ENCODE measurements at places on chromosomes 6 and 20.

DNA sequence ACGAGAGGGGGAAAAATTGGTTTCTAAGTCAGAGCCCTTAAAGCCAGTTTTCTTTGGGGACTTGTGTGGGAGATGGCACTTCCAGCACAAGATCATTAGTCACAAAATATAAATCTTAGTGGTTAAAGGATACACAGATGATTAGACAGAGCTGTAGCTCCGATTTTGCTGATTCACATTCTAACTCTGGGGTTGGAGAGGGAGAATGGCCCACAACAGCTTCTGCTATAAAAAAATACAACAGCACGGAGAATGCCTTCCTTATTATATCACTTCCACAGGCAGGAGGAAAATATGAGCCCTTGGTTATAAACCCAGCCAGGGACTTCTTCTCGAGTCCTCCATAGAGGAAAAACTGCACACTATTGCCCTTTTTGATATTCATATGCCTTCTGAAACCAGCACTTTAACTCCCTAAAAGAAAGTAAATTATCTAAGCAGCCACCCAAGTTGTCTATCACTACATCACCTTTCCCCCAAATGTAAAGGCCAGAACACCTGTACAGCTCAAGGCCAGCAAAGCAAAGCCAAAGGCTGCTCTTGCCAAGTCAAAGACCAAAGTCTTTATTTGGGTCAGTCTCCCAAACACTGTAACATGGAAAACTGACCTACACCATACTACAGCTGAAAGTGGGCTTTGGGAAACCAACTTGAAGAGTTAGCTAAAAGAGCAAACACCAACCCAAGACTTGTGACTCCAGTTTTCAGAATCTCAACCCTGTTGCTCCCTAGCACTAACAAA is 10.4 kb downstream of the MRPL14 start:
- no peak for DNase-seq

GRCh38 chr6:166435574-166435973 is 52.8 kb upstream of the MPC1 start:
- no peak for DNase-seq

DNA sequence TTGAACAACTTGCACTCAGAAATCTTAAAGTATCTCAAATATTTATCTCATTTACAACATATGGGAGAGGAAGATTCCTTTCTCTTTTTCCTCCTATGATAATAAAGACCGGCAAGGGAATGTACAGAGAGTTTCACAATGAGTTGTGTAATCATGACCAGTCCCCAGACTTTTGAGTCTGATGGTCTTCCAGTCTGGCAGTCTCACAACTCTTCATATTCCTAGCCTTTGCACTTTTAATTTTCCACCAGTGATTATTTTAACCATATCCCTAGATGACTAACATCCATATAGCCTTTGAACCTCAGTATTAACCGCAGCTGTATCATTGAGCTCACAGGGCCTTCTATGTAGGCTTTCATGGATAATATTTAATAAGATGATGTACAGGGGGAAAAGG is 278.5 kb downstream of the KHDC1L start:
- no peak for DNase-seq

DNA sequence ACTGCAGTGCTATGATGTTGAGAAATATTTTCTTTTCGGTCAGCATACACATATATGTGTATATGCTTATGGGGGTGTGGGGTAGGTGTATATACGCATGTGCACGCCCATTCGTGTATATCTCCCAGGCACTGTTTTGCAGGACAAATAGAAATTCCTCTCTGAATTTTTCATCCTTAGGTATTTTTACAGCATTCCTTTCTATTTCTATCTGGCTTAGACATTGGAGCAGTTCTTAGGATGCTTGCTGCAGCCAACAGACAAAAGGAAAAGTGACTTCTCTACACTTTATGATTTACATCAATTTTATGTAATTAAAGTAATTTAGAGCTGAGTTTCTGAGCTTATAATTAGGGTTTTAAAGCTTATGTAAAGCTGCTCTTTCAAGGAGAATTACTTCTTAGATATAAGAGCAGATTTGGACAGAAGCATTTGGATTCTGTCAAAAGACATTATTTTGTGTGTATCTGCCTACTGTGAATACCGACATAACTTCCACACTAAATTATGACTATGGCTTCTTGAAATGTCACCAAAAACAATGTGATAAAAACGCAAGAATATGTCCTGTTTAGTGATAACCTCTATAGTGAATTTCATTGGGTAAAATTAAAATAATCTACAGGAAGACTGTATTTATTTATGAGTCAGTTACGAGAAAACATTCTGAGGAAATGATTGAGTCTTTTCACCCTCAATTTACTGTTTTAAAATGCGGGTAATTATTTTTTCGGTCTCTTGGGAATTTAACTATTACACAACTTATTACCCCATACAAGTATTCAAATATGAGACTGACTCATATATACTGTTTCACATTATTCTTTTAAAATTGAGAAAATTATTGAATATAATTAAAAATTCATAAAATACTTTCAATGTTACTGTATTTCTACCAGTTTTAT is 21.3 kb upstream of the CEP43 start:
- DNase-seq, result no peak

GRCh38 chr20:57078116-57078515 is 188.3 kb downstream of the BMP7 start:
- DNase-seq, result no peak

DNA sequence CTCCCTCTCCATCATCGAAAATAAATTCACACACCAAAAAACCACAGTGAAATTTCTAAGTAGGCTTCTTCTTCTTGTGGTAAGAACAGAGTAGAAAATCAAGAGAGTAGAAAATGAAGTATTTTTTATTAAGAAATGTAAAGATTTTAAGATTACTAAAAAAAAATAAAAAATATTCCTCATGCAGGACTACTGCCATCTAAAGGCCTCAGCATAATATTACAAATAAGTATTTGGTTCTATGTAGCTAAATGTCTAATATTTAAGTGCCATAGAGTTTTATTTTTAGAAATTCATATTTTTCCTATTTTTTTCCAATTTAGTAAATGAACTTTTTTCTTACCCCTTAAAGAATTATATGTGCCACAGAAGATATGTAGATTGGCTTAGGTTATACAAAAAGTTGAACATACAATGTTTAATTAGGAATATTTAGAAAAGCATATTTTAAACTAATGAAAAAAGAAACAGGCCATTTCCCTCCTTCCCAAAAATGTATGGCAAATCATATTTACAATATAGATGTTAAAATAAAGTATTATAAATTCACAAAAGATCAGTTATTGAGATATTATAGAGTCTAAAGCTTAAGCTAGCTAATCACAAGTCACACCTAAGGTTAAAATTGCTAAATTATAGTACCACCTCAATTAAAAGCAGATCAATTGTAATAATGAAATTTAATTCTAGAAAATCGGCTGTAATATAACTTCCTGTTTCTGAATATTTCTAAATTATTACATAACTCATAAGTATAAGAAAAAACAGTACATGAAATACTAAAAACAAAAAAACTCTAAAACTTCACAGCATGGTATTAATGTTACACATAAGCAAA is 3.5 kb upstream of the NT5DC1 start:
- DNase-seq, result no peak

GRCh38 chr6:68677058-68677457 is 42.0 kb downstream of the ADGRB3 start:
- DNase-seq, result no peak

Measured in SHP77 (cell line).